ENCODE measurements at places on chromosomes 11 and 22.

DNA sequence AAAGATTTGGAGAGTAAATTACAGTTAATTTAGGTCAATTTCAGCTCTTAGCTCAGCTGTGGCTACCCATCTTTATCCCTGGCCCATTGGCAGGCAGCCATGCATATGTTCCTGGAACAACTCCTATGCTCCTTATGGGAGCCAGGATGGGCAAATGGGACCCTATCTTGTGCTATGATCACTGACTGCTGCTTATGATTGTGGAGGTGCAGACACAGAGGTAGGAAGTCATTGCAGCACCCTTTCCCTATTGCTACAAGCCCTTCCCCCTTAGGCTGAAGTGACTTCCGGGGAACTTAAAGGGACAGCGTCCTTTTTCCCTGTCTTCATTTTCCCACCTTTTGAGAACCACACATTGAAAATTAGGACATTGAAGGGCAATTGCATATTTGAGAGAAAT is 112.7 kb downstream of the FCHSD2 start:
- DNase-seq = no peak

DNA sequence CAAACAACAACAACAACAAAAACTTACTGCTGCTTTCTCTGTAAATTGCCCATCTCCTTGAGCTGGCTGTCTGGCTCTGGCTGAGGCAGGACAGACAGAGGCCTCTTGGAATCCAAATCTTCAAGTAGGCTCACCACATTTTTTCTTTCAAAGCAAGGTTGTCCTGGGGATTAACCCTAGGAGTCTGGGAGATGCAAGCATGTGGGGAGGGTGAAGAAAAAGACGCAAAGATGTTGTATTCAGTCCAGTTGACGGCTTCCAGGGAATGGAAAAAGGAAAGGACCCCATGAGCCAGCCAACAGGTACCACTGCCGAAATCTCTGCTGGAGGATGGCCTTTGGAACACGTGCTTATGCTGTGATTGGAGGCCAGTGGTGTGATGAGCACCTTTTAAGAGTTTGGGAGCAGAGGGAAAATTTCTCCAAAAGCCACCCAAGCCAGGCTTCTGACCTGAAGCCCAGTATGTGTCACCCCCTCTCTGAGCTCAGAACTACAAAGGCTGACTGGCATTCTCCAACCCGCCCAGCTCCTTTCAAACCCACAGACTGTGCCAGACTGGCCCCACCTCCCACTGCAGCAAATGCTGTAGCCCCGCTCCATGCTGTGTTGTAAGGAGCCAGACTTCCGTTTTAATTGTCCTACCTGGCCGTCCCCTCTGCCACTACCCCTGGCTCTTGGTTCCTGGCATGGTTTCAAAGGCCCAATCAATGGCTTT is 10.8 kb downstream of the BLID start:
- DNase-seq = no peak

DNA sequence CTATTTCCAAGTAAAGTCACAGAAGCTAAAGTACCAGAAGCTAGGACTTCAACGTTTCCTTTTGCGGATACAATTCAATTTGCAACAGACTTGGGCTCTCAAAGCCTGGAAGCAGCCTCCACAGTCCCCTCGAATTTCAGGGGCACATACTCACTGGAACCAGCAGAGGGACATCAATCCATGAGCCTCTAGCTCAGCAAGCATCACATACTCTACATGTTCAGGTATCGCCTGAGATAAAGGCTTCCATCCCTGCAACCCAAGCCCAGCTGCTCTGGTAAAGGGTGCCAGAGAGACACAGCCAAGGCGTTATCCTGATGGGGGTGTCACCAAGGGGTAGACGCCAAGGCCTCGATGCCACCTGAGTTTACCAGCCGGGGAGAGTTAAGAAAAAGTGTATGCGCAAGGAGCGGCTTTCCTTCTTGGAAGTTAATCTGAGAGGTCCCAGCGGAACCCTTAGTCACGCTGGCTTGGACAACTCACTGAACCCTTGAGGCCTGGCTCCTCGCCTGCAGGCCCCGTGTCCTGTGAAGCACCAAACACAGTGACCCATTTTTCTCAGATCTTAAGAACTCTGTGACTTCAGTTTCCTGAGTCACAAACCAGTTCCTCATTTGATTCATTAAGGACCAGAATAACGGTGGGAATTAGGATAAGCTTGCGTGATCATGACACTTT is 13.0 kb downstream of the LTO1 start:
- DNase-seq = no peak

GRCh38 chr11:68924073-68924925 is 20.6 kb downstream of the IGHMBP2 start:
- no peak for DNase-seq

DNA sequence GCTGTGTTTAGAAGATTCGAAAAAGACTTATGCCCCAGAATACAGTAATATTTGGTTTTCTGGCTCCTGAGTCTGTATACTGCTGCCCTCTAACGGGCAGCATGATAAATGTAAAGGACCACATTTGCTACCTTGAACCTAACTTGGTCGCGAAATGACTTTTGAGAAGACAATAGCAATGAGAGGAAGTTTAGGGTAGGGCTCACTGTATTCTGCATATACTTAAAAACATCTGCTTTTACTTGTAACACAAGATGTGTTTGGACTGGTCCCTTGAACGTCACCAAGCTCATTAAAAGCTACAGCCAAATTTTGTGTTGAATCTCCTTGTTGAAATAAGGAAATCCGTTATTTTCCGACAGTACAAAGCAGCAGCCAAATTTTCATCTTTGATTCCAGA is 309.1 kb downstream of the SWAP70 start:
- DNase-seq = no peak

DNA sequence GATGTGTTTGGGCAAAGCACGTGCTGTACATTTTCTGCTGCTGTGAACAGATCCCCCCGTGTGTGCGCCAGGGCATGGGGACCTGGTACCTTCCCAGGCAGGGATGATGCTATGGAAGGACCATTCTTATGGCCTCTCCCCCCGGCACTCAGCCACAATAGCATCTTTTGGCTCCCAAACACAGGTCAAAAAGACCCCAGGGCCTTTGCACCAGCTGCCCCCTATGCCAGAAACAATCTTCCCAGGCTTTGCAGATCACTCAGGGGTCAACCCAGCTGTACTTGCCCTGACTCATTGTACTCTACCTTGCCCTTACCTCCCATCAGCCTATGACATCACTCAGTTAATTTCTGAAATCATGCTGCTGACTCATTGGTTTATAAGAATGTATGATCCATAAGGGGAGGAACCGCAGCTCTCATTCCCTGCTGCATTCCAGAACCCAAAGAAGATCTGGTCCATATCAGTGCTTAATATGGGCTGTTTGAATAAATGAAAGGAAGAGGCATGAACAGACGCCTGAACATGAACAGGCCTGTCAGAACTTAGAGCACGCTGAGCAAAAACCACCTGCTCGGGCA is 100.7 kb downstream of the CELSR1 start:
- DNase-seq = no peak

DNA sequence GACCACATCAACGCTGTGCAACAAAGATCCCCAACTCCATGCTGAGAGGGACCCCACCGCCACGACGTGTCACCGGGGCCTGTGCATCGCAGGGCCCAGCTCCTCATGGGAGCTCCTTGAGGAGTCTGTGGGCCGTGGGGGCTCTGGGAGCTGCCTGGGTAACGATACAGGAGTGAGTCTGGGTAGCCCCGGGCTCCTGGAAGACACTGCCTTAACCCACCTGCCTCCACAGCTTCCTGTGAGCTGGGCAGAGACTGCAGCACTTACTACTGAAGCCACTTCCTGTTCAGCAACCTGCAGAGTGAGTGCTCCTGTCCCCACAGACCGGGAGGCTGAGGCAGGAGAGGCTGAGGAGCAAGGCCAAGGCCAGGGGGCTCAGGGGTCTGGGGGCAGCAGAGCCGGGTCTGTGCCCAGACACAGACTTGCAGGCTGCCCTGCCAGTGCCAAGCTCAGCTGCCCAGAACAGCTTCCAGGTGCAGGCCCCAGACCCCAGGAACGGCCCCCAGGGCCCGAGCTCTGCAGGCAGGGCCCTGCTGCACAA is 226.7 kb downstream of the BRD1 start:
- no peak for DNase-seq

DNA sequence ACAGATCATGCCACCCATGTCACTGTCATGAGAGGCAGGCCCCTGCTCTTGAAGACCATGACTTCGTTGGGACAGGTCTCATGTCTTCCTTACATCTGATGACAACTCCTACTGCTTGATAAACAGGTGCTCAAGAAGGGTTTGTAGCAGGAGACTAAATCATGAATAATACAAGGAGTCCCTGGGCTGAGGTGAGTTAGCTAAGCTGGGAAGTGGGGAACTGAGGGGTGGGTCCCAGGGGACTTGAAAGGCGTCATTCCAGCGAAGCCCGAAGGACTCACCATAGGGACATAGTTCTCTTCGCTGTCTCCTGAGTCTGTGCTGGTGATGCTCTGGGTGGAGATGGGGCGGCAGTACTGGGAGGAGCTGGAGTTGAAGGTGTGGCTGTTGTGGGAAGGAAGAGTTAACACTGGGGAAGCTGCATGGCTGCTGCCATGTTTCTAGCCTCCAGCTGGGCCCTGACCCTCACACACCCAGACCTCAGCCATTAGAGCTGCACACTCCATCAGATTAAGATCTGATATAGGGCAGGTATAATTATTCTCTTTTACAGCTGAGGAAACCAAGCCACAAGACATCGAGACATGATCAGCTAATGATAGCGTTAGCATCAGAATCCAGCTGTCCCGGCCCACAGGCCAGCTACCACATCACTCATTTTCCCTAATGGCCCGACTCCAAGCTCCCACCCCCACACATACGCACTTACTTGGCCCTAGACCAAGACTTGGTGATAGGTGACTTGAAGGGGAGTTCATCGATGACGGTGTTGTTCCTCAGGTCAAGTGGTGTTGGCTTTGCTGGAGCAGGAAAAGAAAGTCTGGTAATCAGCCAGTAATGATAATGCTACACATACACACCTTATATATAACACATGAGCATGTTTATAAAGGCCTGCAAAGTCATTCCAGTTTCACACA is 32.9 kb downstream of the USP35 start:
- DNase-seq = no peak

- no peak for DNase-seq
These were observed 423.3 kb upstream of the CCDC90B start for GRCh38 chr11:83709434-83709833.

Data from epithelial cell of proximal tubule (primary cell).